ENCODE measurements at places on chromosomes 7 and 10.

GRCh38 chr7:146115851-146116520 lies 615 bp upstream of the CNTNAP2 start:
- peak; percentile 4 for DNase-seq

DNA sequence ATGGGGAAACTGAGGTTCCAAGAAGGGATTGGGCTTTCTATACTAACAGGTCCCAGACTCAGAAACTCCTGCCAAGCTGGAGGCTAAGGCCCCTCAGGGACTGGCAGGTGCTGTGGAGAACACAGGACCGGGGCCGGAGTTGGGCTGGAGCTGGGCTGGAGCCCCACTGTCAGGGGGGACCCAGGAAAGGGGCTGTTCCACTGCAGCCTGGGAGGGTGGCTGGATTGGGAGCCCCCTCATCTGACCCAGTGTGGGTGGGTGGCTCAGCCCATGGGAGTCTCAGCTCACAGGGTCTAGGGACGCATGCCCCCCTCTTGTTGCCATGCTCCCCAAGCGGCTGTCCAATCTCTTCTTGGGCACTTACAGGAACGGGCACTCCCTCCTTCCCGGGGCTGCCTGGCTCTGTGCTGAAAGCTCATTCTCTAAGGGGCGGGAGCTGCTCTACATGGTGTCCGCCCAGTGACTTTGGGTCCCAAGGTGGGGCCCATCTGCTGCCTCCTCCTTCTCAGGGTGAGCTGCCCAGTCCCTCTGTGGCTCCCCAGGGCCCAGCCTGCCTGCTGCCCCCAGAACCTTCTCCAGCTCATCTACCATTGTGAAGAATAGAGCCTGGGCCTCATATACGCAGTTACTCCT lies 126.5 kb downstream of the MYL10 start:
- no peak for DNase-seq

DNA sequence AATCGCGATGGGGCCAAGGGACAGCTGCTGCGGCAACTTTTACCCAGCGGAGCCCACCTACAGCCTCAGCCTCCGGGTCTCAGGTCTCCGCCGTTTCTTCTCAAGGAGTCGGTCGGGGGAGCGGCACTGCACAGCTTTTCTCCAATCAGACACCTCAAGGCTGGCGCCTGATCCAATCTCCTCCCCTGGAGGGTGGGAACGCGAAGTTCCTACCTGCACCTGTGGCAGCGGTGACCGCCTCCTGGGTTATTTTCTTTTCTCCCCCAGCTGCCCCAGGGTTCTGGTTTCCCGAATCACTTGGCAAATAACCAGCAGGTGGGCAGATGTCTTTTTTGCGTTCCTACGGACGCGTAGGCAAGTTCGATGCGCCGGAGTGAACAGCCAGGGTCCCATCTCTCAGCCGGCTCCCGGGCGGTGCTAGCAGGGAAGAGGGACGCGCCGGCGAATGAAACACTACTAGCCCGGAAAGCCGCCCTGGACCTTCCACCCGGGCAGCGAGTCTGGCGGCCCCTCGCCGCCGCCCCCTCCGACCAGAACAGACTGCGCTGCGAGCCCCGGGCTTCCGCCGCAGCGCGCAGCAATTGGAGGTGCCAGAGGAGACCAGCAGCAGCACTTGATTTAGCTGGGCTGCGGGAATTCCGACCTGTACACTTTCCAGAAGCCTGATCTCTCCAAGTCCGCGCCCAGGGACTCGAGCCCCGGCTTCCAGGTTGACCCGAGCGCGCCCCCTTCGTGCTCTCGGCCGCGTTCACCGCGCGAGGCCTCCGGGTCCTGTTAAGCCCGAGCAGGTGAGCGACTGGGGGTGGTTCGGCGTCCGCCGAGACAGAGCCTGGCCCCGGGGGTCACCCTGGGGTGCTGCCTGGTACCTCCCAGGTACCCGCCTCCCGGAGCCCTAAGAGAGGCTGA lies at the start of gene PRR15:
TSS of gene PRR15 (plus strand) at position 246 of the 906 bp plus-strand sequence. CDS start 2,495 bp downstream, outside the sequence.
- peak; percentile 95 for DNase-seq

GRCh38 chr10:79328737-79329504 lies 18.3 kb upstream of the PPIF start:
- DNase-seq = peak; percentile 74

DNA sequence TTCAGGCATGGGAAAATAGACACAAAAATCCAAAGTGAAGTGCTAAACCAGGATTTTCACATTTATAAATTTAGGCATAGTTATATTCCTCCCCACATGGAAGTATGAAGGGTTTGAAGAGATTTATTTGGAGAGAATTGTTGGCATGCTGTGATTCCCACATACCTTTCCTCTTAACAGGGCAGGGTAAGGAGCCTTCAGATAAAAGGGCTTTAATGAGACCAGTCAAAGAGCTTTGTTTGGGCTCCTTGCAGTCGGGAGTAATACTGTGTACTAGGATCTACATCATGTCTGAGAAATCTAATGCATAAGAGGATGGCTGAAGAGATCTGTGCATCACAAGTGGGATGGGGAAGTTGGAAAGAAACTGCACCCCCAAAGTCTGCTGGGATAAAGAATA lies 140.8 kb upstream of the PTN start:
- no peak for DNase-seq

DNA sequence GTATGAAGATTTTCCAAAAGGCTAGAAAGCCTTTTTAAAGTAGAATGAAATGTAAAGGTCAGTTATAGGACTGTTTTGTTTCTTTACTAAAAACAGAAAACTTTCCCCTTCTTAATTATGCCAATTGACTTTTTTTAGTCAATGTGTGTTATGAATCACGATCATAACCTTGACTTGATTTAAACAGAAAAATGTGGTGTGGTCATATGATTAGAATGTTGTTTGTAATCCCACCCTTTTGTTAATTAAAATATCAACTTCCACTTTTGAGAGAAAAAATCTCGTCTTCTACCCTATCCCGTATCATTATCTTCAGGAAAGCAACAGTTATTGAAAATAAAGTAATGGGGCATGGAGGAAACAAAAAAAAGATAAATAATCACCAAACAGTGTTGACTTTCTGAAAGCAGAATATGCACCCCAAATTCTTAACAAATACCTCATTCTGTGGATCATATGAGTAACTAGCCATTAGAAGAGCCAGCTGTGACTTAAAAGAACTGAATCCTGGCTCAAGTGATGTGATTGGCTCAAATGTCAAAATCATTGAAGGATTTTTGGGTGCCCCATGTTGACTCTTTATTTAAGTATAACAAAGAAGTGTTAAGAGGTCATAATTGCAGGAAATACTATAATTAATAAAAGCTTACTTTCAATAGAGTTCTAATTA lies 32.3 kb upstream of the SLC16A12 start:
- no peak for DNase-seq

DNA sequence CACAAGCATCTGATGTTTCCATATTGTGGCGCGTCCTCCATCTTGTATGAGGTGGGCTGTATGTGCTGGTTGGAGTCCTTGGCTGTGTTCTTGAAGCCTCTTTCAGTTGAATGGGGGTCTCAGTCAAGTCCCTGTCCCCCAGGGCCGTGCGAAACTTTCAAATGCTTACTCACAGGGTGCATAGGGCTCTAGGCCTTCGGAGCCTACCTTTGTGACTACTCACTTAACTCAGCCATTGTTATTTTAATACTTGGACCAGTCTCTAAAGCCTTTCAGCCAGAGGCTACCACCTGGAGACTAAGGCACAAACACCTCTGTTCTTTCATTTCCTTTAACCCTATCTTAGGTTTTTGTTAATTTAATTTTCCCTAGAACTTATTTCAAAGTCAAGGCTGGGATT lies 785.9 kb downstream of the GATA3 start:
- DNase-seq = no peak

DNA sequence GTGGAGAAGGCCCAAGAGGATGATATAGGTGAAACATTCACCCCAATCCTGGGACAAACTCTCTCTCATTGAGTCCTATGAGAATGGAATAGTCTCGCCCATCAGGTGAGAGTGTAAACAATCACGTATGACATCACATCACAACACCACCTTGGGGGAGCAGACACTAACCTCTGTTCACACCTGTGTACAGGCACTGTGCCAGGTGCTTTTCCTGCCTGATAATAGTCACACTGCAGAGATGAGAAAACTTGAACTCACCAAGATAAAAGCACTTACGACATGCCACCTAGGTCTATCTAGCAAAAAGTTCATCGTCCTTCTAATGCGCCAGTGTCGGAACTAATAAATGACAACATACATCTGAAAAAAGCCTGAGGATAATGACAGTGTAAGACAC lies 187.8 kb downstream of the FAM107B start:
- DNase-seq = no peak

- no peak for DNase-seq
Observed at GRCh38 chr7:46146454-46147255, 225.6 kb upstream of the IGFBP3 start.

DNA sequence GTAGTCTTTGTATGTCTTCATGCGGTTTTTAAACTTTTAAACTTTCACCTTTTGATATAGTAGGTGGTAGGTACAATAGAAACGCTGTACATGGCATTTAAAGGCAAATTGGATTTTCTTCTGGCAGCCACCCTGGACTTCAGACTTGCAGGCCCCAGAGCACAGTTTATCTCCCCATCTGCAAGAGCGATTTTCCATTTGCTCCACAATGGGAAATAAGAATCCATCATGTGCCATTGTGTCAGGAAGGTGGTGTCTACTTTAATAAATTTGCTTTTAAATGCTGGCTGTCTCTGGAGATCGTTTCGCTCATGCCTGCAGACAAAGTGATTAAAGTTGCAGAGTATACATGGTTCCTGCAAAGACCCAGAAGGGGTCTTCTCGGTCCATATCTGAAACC lies 38.9 kb downstream of the UNC5B start:
- DNase-seq = no peak

GRCh38 chr7:148735141-148735540 lies 36.4 kb downstream of the CUL1 start:
- DNase-seq = no peak

GRCh38 chr7:17991866-17992648 lies 35.6 kb downstream of the PRPS1L1 start:
- no peak for DNase-seq
